ENCODE measurements at places on chromosomes 7 and 10.
A peak's percentile ranks its signal among the peaks of the same experiment; 100 is the strongest.

DNA sequence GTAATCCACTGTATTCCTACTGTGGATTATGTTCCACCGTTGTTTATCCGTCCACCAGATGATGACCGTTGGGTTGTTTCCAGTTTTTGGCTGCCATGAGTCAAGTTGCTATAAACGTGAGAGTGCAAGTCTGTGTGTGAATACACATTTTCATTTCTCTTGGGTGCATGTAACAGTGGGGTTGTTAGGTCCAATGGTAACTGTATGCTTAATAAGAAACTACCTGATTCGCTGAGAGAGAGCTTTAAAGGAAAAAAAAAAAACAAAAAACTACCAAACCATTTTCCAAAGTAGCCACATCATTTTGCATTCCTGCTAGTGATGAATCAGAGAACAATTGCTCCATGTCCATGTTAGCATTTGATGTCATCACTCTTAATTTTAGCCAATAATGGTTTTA, 15.9 kb downstream of the UBN2 start:
- no peak for DNase-seq

DNA sequence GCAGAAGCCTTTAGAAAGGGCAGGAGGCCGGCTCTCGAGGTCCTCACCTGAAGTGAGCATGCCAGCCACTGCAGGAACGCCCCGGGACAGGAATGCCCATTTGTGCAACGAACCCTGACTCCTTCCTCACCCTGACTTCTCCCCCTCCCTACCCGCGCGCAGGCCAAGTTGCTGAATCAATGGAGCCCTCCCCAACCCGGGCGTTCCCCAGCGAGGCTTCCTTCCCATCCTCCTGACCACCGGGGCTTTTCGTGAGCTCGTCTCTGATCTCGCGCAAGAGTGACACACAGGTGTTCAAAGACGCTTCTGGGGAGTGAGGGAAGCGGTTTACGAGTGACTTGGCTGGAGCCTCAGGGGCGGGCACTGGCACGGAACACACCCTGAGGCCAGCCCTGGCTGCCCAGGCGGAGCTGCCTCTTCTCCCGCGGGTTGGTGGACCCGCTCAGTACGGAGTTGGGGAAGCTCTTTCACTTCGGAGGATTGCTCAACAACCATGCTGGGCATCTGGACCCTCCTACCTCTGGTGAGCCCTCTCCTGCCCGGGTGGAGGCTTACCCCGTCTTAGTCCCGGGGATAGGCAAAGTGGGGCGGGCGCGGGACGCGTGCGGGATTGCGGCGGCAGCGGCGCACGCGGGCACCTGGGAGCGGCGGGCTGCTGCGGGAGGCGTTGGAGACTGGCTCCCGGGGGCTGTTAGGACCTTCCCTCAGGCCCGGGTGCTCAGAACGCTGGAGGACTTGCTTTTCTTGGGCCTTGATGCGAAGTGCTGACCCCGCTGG, at the start of gene FAS:
Gene FAS, plus strand, starts transcription at position 415 of the 777 bp plus-strand sequence. Its CDS starts 79 bp downstream, at position 494.
- DNase-seq: peak; percentile 78

DNA sequence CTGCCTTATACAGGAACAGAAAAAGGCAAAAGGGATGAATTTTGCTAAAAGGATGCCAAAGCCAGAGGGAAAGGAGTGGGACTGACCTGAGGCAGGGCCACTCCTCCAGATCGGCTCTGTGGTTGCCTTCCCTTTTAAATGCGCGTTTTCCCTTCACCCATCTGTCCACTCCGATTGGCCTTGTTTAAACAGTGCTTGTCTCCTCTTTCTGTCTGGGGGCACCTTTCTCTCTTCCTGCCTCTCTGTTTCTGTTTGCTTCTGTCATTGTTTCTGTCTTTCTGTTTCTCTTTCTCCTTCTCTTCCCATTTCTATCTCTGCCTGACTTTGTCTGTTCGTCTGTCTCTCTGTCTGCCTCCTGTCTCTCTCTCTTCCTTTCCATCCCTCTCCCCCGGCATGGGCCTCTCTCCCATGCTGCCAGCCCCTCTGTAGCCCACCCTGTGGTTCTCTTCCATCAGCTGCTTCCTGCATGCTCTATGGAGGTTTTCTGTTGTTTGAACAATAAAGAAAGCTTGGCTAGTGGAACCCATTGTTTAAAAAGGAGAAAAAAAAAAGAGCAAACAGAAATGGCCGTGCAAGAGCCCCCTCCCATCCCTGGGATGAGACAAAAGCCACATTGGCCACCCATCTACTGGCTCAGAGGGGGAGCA, 29.5 kb upstream of the HSPB1 start:
- DNase-seq: no peak

- DNase-seq: peak; percentile 14
Measured at GRCh38 chr7:130242198-130243014, 24.3 kb upstream of the CPA2 start.

DNA sequence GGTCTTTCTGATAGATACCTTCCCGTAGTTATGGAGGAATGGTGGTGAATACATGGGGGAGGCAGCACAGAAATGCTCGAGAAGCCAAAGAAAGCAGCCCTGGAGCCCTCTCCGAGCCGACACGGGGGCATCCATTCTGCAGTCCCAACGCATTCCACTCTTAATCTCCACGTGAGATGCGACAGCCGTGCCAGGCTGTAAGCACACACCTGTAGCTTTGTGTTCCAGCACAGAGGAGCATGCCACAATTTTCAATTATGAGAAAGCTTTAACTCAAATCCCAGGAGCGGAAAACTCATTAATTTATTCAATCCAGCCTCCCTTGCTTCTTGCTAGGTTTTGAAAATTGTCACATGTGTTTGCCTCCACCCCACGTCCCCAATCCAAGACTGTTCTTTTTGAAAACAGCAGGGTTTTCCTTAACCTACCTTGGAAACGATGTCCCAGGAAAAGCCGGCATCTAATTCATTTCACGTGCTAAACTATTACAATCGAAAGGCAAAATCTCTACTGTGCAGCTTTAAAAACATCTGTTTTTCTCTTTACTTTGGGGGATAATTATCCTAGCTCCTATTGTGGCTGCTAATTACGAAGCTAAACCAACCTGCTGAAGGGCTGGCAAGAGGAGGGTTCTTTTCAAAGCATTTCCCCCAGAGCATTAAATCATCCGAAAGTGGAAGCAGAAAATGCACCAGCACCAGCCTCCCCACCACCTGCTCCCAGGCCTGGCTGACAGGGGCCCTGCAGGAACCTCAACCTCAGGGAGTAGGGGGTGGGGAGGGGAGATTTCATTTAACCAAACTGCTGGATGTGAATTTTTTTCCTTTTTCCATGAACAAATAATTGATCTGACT, 56.0 kb upstream of the CHST15 start:
- DNase-seq: no peak

GRCh38 chr7:128207609-128208008, 33.5 kb upstream of the LEP start:
- DNase-seq: no peak

DNA sequence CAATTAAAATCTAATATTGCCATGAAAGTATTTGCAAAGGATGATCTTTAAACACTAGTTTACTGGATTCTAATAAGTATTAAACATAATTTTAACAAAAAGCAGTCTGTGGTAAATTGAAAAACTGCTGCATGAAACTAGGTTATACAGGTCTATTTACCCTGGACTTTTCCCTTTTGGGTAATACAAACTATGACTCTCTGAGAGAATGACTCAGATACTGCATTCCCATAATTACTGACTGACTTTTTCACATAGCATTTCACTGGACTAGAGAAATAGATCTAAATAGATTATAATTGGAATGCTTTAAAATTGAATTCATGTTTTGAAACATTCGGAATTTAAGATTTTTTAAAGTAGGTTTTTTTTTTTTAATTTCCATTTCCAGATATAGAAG, 395.7 kb downstream of the THSD7A start:
- no peak for DNase-seq

DNA sequence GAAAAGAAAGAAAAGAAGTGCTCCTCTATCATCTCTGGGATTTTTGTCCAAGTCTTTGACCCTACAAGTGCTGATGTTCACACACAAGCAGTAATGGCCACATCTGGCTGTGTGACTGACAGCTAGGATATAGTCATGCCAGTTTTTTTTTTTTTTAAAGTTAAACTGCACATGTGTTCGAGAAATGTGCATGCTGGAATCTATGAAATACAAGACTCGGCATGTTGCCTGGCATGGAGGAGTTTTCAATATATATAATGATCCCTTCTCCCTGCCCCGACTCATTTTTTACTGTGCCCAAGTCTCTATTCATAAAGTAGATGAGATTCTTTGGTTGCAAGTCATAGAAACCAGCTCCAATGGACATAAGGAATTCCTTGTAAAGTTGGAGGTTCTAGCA, 60.4 kb upstream of the FGFR2 start:
- no peak for DNase-seq
